ENCODE measurements at places on chromosomes 2 and 18. TPM values are rescaled to one million over a fixed set of nuclear protein-coding genes. Genes with fewer than 3 reads are reported as not detected.

The DSC3 gene
- total RNA-seq = under 0.01 TPM

The CHST9 gene
- total RNA-seq = 6.4 TPM

The SPAG16 gene
- total RNA-seq = 10.8 TPM

The PPP1R1C gene
- 16.9 TPM for total RNA-seq

The ERBB4 gene
- total RNA-seq = 0.42 TPM

The GDF7 gene
- total RNA-seq = 5.0 TPM

The CTIF gene
- 26.7 TPM for total RNA-seq

The NPAS2 gene
- total RNA-seq = 8.0 TPM

The SPATA3 gene
- total RNA-seq = not detected

The KIF1A gene
- 0.08 TPM for total RNA-seq

The C18orf54 gene
- total RNA-seq = 4.9 TPM

The CREB1 gene
- 18.8 TPM for total RNA-seq

The KYNU gene
- total RNA-seq = 64.3 TPM

The PRKAG3 gene
- not detected for total RNA-seq

Data from liver (tissue), 10 donors.